ENCODE measurements at places on chromosomes 1 and 21.

DNA sequence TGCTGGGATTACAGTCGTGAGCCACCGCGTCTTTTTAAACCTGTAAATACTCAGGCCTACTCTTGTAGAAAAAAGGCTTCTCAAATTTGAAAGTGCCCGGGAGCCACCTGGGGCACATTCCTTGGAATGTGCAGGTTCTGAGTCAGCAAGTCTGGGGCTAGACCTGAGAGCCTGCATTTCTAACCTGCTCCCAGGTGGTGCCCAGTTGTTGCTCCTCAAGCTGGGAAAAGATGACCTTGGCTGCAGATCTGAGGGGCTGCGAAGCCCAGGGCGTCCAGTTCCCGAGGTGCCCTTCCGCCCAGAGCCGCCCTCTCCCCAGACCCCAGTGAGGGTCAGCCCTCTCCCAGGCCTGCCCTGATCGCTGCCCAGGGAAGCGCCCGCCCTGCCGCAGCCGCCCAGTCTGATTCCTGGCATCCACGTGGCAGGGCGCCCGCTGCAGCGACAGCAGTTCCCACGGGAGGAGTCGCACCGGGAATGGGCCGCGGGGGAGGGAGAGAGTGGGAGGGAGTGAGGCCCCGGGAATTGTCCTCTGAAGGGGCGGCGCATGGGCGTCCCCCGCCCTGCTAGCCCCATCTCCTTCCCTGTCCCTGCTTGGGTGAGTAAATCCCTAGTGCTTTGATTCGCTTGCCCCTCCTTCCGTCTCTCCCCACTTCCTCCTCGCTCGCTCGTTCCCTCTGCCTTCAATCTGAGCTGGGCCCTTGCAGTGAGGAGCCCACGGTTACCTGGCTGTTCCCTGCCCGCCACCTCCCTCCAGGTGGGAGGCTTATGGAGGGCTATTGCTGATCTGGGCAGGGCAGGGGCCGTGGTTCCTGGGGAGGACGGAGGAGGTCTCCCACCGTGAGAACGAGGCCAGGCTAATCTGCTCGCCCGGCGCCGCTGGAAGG lies 18.8 kb upstream of the TENT5B start:
- peak; percentile 39 for DNase-seq

DNA sequence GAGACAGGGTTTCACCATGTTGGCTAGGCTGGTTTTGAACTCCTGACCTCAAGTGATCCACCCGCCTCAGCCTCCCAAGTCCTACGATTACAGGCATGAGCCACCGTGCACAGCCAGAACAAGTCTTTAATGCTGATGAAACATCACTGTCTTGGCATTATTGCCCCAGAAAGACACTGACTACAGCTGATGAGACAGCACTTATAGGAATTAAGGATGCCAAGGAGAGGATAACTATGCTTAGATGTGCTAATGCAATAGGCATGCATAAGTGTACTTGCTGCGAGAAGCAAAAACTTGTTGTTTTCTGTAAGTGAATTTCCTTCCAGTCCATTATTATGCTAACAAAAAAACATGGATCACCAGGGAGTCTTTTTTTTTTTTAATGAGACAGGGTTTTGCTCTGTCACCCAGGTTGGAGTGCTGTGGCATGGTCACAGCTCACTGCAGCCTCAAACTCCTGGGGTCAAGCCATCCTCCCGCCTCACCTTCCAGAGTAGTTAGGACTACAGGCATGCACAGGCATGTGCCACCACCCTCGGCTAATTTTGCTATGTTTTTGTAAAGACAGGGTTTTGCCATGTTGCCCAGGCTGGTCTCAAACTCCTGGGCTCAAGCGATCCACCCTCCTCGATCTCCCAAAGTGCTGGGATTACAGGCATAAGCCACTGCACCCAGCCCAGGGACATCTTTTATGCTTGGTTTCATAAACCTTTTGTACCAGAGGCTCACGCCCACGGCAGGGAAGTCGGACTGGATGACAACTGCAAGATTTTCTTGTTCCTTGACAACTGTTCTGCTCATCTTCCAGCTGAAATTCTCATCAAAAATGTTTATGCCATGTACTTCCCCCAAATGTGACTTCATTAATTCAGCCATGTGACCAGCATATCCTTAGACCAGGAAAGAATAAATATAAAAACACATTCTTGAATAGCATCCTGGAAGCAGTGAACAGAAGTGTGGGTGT lies 23.1 kb downstream of the RHEX start:
- no peak for DNase-seq

DNA sequence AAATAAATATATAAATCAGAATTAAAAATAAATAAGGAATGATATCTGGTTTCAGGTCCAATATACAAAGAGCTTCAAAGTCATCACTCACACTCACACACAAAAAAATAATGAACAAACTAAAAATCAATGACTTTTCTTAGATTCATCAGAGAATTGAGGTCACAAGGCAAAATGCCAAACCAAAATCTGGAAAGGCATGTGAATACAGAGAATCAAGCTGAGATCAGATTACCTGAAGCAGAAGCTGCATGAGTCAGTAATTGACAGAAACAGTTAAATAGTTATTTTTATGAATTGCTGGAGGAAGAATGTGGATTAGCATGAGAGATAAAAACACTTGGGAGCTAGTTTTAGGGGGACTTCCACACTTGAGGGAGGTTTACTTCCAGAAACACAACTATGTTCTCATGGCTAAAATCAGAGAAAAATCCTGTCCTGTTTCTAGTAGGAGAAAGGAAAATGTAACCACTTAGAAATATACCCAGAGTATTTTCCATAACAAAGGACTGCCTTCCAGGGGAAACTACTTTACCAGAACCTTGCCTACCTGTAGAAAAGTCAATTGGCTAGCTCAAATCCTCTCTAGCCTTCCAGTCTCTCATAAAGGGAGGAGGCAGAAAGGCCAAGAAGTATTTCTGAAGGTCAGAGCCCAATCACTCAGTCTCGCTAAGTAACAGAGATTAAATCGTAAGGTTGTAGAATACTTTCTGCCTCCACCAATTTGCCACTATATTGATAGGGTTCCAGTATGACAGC lies 536.6 kb upstream of the NR5A2 start:
- peak; percentile 16 for DNase-seq

GRCh38 chr1:114502080-114502479 lies 8.9 kb downstream of the TRIM33 start:
- no peak for DNase-seq

DNA sequence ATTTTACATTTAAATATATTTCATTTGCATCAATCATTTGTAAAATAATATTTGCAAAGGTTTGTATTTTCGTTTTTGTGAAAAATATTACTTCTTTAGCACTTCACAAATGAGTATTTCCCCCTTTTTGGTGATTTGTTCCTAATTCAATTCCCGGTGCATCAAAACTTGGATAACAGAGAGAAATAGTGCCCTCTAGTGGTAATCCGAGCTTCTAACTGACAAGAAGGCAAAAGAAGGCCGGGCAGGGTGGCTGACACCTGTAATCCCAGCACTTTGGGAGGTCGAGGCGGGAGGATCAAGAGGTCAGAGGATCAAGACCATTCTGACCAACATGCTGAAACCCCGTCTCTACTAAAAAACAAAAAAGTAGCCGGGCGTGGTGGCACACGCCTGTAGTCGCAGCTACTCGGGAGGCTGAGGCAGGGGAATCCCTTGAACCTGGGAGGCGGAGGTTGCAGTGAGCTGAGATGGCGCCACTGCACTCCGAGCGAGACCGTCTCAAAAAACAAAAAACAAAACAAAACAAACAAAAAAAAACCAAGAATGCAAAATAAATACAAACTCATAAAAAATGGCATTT lies 137.7 kb downstream of the COL11A1 start:
- DNase-seq = peak; percentile 30

DNA sequence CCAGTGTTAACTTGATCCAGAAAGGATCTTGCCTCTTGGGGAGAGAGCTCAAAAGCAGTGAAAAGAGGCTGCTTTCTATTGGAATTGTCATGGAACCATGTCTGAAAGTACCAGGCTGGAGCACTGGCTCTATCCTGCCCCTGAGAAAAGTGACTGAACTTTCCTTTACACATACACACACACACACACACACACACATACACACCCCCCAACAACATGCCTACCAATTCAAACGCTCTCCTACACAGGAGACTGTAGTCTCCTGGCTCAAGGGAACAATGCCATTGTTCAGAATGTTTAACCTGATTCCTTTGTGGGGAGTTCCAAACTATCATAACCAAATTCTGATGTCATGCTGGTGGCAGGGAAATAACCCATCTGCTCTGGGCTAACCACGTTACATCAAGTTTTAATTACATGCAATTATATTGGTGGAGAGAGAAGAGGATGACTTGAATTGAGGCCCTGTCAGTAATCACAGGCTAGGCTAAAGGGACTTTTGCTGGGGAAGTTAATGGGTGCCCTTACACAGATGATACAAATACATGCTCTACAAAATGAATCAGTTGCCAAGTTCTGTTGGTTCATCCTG lies 52.3 kb upstream of the DUSP10 start:
- no peak for DNase-seq

GRCh38 chr1:109880971-109881894 lies 29.4 kb upstream of the CSF1 start:
- no peak for DNase-seq

- DNase-seq = no peak
These were observed 211.6 kb upstream of the NR5A2 start for GRCh38 chr1:199815947-199816346.

DNA sequence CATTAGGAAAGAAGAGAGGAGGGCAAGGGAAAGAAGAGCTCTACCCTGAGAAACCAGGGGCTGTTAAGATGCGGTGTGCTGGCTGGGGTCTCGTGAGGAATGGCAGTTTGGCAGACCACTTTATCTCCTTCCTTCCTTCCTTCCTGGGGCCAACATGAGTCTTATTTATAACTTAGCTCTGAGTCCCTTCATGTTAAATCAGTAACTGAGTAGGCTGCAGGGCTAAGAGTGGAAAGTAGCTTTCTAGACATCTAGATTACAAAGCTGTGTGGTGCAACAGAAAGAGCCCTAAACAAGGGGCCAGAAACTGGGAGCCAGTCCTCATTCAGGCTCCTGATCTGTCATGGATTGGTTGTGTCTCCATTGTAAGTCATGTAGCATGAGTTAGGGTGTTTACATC lies 135.4 kb upstream of the DUSP10 start:
- DNase-seq = no peak

GRCh38 chr1:182095946-182096345 lies 34.4 kb upstream of the ZNF648 start:
- no peak for DNase-seq

DNA sequence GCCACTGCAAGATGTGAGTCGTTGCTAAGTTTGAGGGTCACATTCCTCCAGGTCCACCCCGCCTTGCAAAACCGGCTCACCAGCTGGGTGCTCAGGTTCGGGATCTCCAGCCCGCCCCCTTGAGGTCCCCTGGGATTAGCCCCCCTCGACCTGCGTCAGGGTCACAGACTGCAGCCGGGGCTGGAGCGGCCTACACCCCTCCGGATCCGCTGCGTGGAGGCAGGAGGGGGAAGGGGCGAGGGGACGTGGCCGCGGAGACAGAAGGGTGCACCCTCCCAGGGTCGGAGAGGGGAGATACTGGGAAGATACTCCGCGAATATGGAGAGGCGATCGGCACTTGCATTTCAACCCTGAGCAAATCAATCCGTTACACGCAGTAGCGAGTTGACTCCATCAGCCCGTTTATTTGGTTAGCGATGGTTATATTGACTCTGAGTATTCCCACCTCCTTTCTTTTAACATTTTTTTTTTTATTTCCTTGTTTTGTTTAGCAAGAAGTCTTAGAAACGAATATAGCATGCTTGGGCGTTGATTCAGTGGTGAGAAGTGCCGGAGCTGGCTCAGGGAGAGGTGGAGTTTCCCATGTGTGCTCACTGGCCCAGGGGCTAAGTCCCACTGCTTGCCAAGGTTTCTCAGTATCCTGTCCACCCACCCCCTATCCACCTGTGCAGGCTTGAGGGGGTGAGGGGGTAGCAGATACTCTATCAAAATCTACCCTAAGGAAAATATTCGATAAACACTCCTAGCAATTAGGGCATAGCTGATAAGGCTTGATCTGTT lies 997 bp downstream of the IFNAR2 start:
- no peak for DNase-seq

DNA sequence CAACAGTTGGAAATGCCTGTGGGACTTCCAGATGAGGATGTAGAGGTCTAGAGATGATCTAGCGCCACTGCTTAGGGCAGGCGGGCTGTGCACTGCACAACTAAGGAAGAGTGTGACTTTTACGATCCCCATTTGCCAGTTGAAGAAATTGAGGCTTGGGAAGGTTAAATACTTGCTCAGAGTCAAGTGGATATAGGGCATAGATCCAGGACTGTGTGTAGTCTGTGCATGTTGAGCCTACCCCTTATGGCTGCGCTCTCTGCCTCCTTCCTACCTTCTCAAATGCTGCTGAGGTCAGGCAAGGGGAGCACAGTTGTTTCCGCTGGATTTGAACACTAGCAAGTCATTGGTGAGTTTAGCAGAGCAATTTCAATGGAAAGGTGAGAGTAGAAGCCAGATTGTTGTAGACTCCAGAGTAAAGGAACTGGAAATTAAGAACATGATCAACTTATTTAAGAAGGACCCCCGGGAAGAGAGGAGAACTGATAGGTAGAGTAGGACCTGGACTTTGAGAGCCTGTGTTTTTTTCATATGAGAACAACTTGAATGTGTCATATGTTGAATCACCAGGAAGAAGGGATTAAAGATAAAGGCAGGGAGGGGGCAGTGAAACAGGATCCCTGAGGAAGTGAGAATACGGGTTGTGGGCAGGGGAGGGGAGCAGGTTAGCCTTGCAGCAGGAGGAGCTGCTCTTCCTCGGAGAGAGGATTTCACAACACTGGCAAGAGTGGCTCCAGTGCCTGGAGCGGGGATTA lies 2.7 kb downstream of the CAPN2 start:
- peak; percentile 74 for DNase-seq

- DNase-seq = no peak
These were observed 1188.3 kb downstream of the BRINP3 start for GRCh38 chr1:189289346-189289745.

DNA sequence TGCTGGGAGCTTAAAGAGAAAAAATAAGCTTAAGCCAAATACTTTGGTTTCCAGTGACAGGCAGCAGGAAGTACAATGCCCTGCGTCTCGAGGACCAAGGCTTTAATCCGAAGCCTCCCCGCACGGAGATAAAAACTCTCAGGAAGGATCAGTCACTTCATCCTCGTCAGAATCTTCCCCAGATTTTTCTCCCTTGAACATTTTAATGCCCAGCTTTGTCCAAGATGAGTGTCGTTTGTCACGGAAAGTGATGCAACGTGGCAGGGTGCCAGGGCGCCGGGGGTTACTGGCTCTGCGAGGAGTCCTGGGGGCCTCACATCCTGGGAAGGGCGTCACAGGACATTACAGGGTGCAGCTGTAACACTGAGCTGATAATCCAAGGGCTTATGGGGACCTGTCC lies 25.2 kb upstream of the PCBP3 start:
- DNase-seq = no peak
